Activated naive CD4-positive, alpha-beta T cell treated with anti-CD3 and anti-CD28 coated beads for 36 hours (primary cell): ENCODE measurements at places on chromosomes 4 and X. TPM values are rescaled to one million over a fixed set of nuclear protein-coding genes. Genes with fewer than 3 reads are reported as not detected.

CENPI gene
- total RNA-seq: 19.1 TPM

PWWP3B gene
- total RNA-seq: not detected

MANBA gene
- 9.8 TPM for total RNA-seq

C4orf54 gene
- not detected for total RNA-seq

DCAF12L1 gene
- total RNA-seq: not detected

CT45A5 gene
- not detected for total RNA-seq

KLHL34 gene
- total RNA-seq: 1.2 TPM

CT45A2 gene
- not detected for total RNA-seq

N4BP2 gene
- 18.8 TPM for total RNA-seq

ALB gene
- total RNA-seq: not detected

AREG gene
- total RNA-seq: 1.5 TPM

PGM2 gene
- total RNA-seq: 53.9 TPM

SULT1E1 gene
- total RNA-seq: not detected

MXRA5 gene
- not detected for total RNA-seq

TXK gene
- 24.4 TPM for total RNA-seq

DDIT4L gene
- total RNA-seq: 0.49 TPM

SLAIN2 gene
- total RNA-seq: 39.7 TPM

SMIM10 gene
- 1.0 TPM for total RNA-seq

PRDM8 gene
- 0.29 TPM for total RNA-seq

ARMCX4 gene
- total RNA-seq: 5.5 TPM

POLN gene
- total RNA-seq: 0.91 TPM

FAM47A gene
- not detected for total RNA-seq

GABRE gene
- total RNA-seq: not detected

CCSER1 gene
- not detected for total RNA-seq

ARX gene
- not detected for total RNA-seq

FGFBP2 gene
- not detected for total RNA-seq

SPINK2 gene
- total RNA-seq: 1.4 TPM

DUSP9 gene
- total RNA-seq: 0.36 TPM

LANCL3 gene
- total RNA-seq: not detected

IL1RAPL1 gene
- not detected for total RNA-seq

SLC49A3 gene
- not detected for total RNA-seq

NONO gene
- 490 TPM for total RNA-seq

TACC3 gene
- total RNA-seq: 264 TPM

TMEM185A gene
- total RNA-seq: 7.2 TPM

RAB39B gene
- 11.6 TPM for total RNA-seq

CNGA1 gene
- total RNA-seq: 0.26 TPM

PPP1R2C gene
- not detected for total RNA-seq

MYOZ2 gene
- not detected for total RNA-seq

MAGEC2 gene
- not detected for total RNA-seq

TBC1D25 gene
- total RNA-seq: 11.1 TPM

PAPSS1 gene
- 28.7 TPM for total RNA-seq

RAB41 gene
- total RNA-seq: not detected

UNC5C gene
- total RNA-seq: not detected
